CD4-positive, alpha-beta T cell treated with Interleukin-15 for 1 hour (primary cell): ENCODE measurements at places on chromosomes 5 and 9.

DNA sequence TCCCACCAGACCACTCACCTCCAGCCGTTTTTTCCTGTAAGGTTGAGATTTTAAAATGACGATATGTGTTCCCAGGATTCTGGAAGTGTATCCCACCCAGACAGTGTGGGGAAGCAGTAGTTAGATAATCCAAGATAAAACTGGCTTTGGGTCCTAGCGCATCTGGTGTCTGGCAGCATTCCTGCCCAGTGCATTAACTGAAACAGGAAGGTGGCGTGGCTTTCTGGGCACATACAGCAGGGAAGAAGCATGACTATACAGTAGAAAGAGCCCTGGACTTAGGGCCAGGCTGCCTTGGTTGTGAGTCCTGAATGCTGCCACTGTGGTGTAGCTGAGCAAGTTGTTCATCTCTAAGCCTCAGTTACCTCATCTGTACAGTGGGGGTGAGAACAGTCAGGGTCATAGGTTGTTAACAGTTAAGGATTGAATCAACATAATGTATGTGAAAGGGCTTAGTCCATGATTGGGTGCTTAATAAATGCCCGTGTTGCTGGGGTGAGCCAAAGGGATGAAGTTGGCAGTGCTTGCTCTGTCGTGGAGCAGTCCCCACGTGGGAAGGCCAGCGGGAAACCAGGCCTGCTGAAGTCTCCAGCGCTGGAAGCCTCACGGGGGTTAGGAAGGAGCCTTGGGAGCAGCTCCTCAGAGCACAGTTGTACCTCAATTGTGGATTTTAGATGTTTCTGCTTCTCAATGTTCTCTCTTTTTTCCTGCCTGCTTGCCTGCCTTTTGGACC, 18.0 kb downstream of the CLTA start:
- DNase-seq: no peak

GRCh38 chr5:14488709-14489108, 92.9 kb upstream of the OTULINL start:
- DNase-seq: no peak

- DNase-seq: no peak
Observed at GRCh38 chr5:117813850-117814249, 1174.5 kb downstream of the DTWD2 start.

DNA sequence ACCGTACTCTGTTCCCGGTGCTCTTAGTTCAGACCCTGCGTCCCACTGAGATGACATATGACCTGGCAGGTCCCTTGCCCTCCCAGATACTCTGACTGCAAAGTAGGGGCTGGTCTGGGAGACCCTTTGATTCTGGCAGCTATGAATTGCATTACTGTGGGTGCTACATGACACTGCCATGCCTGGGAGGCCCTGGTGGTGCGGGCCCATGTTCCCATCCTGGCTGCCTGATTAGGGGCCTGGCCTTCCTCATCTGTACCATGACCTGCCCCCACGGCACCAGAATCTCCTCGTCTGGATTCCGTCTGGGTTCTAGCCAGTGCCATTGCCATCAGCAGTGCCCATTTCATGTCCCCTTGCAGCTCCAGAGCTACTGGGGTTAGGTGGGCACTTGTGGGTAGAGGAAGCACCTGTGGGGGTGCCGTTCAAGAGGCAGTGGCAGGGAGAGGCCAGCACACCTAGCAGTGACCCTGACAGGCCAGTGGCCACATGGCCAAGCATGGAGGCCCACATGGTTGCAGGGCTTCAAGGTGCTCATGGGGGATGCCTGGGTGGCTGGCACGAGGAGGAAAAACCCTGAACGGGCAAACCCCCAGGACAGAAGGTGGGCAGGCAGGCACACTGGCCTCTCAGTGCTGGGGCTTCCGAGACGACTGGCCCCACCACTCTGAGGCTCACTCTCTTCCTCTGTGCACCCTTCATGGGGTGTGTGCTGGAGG, 69.7 kb downstream of the PHF2 start:
- DNase-seq: peak; percentile 9

GRCh38 chr5:103523319-103523718, 39.3 kb downstream of the NUDT12 start:
- no peak for DNase-seq

DNA sequence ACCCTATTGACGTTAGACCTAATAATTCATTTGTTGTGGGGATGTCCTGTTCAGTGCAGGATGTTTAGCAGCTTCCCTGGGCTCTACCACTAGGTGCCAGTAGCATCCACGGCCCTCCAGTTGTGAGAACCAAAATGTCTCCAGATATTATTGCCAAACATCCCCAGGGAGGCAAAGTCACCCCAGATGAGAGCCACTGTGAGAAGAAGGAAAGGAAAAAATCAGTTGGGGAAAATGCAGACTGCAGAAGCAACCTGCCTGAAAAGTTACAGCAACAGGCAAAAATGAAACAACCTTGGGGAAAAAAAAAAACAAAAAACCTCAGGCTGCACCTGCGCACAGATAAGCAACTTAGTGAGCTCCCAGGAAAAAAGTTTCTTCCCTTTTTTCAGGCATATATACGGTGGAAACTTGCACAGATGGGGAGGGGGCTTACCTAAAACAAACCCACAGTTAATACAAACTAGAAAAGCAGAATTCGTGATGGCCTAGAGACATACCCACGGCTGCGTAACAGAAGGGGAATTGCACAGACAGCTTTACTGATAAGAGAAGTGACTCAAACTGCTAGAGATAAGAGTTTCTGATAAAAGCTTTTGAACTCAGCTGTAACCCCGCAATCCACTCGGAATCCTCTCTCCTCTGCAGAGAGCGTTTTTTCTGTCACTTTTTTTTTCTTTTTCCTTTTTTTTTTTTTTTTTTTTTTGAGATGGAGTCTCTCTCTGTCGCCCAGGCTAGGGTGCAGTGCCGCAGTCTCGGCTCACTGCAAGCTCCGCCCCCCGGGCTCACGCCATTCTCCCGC, 29.8 kb upstream of the FBP1 start:
- DNase-seq: peak; percentile 62

GRCh38 chr9:126471084-126471624, 142.6 kb upstream of the LMX1B start:
- DNase-seq: peak; percentile 87

DNA sequence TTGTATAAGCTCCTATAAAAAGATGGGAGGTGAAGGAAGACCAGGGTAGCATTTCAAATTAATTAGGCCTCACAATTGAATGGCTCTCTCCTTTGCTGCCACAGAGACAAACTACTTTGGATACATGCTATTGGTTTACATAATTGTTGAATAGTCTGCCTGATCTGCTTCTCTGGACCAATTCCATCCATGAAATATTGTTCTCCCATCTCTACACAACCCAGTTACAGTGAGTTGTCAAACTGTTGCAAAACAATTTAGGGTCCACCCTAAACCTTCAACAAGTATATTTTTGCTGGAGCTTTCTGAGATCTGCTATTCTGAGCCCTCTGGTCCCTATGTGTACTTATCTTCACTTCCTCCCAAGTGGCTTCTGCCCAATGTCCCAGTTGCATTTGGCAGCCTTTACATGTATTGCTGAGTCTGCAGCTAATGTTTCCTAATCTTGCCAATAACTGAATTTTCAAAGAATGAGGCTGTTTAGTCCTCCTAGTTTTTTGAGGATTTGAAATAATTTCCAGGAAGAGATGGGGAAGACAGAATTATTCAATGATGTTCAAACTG, 38.9 kb downstream of the AGTPBP1 start:
- DNase-seq: no peak

GRCh38 chr9:28542928-28543327, 969.6 kb upstream of the C9orf72 start:
- no peak for DNase-seq

DNA sequence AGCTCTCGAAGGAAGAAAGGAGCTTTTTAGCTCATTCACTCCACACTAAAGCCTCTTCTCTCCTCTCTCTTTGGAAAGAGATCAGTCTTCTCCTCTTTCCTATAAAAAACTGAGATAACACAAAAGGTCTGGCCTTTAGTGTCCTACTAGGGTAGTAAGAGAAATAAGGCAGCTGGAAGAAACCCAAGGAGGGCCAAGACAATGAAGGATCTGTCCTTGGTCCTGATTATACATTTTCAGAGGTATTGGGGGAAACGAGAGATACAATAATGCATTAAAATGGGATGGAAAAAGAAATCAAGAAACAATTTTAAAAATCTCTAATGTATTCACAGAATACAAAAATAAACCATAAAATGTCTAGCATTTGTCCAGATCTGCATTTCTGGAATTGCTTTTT, 184.0 kb downstream of the SLF1 start:
- DNase-seq: no peak

- no peak for DNase-seq
Observed at GRCh38 chr9:26656003-26656870, 236.4 kb downstream of the CAAP1 start.

- no peak for DNase-seq
Observed at GRCh38 chr9:99356512-99356971, 134.5 kb downstream of the SEC61B start.

DNA sequence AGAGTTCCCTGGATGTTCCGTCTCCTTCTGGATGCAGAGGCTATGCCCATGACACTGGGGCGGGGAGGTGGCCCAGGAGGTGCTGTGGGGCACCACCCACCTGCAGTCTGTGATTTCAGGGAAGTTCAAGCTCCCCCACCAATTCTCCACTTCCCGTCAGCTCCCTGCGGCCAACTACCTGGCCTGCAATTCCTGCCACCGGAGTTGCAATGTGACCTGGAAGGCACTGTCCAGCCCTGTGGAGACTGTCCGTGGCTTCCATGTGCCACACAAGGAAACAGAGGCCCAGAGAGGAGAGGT, 16.6 kb downstream of the GFI1B start:
- no peak for DNase-seq

- DNase-seq: no peak
Observed at GRCh38 chr5:108813673-108814072, 66.0 kb downstream of the FER start.

GRCh38 chr9:14127656-14128055, 186.3 kb downstream of the NFIB start:
- DNase-seq: no peak

DNA sequence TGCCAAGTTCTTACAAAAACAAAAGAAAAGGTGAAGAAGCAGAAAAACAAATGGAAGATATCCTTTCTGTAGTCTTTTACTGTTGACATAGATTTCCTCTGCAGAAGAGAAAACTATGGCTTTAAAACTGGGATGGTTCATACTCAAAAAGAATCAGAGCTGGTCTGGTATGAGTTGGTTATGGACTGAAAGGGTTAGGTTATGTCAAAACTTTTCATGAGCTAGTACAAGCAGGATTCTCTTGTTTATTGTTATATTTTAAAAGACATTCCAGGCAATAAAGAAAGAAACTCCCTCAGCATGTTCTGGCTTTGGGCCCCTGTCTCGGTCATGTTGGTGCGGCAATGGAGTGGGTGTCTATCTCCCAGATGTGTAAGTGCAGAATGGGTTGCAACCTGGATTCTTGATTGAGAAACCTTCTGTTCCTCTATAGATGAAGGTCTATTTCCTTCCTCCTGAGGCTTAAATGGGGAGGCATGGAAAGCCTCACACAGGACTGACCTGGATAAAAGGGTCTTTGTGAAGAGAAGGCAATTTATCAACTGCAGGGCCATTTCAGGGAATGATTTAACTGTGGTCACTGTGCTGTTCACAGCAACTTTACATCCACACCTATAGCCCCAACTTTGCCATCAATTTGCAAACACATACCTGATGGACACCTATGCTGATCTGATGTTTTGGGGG, 209.6 kb upstream of the TNC start:
- no peak for DNase-seq

GRCh38 chr5:180982008-180982741, 6.5 kb upstream of the BTNL3 start:
- no peak for DNase-seq

DNA sequence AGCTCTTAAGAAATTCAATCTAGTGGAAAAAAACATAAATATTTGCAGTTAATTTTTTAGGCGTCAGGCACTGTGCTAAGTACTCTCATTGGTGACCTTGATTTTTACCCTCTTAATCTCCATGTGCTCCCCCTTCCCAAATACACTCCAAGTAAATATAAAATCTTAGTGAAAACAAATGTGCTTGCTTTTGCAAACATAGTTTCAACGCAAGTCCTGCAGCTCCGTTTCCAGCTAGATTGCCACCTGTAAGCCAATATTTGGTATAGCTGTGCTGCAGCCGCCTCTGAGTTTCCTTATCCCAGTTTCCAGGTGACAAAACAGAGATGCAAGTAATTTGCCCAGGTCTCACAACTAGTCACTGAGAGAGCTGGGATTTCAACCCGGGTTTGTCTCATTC, 1.9 kb upstream of the MTMR12 start:
- DNase-seq: no peak

- DNase-seq: no peak
Observed at GRCh38 chr5:65903581-65903980, 22.8 kb upstream of the ERBIN start.

GRCh38 chr5:10964806-10965205, 203.8 kb upstream of the DAP start:
- DNase-seq: no peak

DNA sequence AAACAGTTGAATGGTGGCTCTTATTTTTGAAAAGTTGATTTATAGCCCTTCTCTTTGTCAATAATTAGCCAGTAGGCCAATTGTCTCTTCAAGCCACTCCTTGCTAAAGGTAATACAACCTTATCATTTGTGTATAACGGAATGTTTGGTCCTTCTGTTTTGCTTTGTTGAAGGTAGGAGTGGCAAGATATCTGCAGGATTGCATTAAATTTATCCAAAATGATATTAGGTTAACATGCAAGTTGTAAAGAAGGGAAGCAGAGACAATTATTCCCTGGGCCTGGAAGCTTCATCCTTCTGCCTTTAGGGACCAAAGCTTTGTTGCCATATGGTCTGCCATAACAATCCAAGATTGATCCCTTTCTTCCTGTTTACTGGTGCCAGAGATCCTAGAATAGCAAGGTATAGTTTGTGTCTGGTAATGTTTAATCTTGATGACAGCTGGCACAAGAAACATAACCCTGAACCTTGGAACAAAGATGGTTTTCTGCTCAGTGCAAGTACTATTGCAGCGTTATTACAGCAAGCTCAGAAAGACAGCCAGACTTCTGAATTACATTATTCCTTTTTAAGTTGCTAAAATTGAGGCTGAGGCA, 15.5 kb upstream of the FSD1L start:
- DNase-seq: no peak

- no peak for DNase-seq
Observed at GRCh38 chr9:87827341-87827740, 55.3 kb upstream of the SPATA31E1 start.

DNA sequence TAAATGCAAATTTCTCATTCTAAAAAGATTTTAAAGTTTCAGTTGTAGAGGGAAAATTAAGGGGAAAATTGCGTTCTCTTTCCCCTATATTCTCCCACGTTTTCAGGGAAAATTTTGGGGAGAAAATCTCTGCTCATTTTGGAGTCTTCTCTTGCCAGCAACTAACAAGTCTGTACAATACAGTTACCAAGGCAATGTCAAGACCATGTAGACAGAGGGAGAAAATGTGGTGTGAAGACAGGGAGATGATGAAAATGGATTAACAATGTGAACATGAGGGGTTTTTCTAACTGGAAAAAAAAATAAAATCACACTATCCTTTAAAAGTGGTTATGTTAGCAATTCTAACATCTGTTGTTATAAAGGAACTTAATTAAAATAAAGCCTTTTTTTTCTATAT, 22.3 kb downstream of the SLC1A3 start:
- no peak for DNase-seq

GRCh38 chr9:112173489-112174221, 1.4 kb downstream of the SUSD1 start:
- DNase-seq: no peak

- peak; percentile 68 for DNase-seq
Observed at GRCh38 chr9:126558051-126558665, 55.6 kb upstream of the LMX1B start.

- no peak for DNase-seq
Observed at GRCh38 chr5:2677689-2678088, 73.8 kb downstream of the IRX2 start.

- DNase-seq: peak; percentile 42
Observed at GRCh38 chr9:37369671-37370070, 52.8 kb upstream of the GRHPR start.

GRCh38 chr9:87812375-87813118, 70.1 kb upstream of the SPATA31E1 start:
- no peak for DNase-seq
